ENCODE measurements at places on chromosomes 3 and 15.

GRCh38 chr3:136928240-136928639, 29.5 kb upstream of the IL20RB start:
- no peak for DNase-seq

DNA sequence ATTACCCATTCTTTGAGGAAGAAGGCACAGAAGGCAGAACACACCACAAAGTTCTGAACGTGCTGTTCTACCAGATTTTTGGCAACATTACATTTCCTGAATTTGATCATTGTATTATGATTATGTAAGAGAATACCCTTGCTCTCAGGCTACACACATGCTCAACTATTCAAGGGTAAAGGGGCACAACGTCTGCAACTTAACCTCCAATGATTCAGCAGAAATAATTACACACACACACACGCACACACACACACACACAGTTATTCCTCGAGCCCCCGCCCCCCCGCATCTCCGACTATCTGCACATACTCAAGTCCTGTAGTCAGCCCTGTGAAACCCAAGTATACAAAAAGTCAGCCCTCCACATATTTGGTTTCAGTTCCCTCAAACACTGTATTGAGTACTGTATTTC, 26.8 kb downstream of the RPN1 start:
- DNase-seq = peak; percentile 18

DNA sequence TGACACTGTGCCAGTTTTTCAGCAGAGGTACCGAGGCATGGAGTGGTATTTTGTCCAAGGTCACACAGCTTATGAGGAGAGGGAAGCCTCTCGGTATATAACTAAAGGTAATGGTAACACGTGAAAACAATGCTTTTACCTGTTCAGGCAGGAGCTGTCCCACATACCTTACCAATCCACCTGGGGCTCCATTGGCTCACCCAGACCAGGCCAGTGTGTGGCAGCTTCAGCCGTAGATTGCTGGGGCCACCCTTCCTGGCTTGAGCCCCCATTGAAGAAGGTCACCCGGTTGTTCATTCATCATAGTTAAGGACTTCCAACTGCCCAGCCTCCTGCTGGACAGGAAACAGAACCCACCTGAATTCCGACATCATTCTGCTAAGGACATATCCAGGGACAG, 9.2 kb upstream of the RPP14 start:
- no peak for DNase-seq

DNA sequence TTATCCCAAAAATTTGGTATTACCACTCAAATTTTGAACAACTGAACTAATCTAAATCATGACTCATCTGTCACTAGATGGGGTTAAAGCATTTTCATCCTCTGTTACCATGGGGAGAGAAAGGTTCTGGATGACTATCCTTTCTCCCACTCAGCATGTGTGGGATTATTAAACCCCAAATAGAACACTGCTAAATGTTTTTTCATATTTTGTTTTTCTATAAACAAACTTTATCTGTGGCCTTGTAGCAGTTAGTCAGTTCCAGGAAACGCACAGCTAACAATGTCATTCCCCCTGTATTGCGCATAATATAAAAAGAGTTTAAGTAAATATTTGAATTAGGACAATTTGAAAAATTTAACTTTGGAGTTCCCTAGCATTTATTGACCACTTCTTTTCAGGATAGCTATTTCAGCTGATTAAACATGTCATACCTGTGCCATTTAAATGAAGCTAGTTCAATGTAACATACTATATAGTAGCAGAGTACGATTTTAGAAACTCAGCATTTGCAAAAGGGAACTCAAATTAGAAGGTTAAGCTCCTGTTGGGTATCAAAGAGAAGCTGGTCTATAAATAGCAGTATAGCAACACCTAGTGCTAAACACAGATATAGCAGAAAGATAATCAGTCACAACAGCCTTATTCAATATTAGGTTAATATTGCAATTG, 9.2 kb upstream of the TMEM212 start:
- no peak for DNase-seq
